ENCODE measurements at places on chromosomes 11 and 22.
A peak's percentile ranks its signal among the peaks of the same experiment; 100 is the strongest.

- no peak for DNase-seq
Observed at GRCh38 chr11:94150704-94151685, 22.4 kb downstream of the PANX1 start.

DNA sequence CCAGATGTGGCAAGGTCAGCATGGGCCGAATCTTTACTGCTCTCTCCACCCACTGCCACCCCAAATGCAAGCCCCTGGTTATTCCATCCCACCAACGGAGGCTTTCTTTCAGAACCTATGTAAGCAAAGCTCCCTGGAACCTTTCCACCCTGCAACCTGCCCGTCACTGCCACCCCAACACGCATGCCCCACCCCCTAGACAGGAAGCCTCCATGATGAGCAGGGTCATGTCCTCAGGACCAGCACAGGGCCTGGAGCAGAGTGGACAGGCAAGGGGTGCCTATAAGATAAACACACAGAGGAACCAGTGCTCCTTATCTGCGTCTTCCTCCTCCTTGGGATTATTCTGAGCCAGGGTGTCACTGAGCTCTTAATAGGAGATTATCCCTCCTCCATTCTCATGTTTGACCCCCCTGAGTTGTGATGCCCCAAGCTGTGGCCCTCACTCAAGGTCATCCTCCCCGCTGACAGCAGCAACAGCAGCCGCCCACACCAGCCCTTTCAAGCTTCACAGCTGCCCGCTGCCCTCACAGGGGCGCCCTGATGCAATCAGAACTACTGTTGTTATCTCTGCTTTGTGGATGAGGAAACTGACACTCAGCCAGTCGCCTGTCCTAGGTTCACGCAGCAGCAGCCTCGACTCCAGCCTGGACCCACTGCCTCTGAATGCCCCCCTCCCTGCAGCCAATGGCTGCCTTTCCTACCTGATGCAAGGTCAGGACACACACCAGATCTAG lies 647.3 kb downstream of the TBC1D22A start:
- DNase-seq, result no peak

DNA sequence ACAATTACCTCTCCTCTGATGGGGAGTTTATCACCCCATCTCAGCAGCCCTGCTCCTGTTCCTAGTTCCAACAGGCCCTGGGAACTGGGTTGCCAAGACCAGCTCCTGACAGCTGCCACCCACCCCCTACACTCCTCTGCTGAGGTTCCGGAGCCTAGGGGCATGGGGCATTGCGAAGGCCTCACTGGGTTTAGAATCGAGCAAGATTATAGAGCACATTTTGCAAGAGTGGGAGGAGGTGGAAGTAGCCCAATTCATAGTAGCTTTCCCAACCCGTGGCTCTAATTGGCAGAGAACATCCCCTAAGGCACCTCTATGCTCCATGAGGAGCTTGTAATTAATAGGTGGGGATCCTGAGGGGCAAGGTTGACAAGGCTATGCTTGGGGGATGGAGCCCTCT lies 23.0 kb downstream of the MYEOV start:
- no peak for DNase-seq

DNA sequence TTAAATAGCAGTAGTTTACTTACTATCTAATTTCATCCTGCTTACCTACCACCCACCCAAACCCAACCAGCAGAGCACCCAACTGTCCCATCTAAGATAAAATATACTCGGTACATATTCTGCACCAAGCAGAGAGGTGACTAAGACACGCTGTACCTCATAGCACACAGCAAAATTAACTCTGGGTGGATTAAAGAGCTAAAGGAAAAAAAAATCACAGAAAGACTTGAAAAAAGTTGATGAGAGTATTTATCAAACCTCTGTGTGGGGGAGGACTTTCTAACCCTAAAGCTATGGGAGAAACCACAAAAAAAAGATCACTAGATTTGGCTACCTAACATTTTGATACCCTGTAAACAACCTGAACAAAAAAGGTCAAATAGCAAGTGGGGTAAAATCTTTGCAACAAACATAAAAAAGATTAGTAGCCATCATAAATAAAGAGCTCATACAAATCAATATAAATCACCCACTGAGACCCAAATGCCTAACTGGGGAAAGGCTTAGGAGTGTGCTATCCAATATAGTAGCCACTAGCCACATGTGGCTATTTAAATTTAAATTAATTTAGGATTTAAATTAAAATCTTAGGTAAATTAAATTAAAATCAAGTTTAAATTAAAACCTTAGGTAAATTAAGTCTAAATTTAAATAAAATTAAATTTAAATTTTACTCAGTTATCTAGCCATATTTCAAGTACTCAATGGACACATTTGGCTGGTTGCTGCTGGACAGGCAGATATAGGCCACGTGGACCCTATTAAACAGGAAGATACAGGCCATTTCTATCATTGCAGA lies 25.6 kb upstream of the CD5 start:
- no peak for DNase-seq

DNA sequence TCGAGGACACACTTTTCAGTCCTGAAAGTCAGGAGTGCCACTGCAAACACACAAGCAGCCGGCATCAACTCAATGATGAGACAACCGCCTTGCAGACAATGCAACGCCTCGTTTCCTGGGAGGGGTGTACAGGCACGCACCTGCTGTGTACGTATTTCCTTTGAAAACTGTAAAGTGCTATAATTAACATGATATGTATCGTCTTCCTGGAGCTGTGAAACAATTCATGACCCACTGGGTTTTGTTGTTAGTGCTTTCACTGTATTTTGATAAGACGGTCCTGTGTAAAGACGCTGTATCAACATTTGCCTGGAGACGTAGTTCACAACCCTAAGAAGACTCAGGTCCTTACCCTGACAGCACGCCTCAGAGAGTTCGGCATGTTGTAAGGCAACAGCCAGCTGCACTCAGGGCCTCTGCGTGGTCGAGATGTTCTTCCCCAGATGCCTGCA lies 105.7 kb upstream of the ANO1 start:
- DNase-seq, result no peak

DNA sequence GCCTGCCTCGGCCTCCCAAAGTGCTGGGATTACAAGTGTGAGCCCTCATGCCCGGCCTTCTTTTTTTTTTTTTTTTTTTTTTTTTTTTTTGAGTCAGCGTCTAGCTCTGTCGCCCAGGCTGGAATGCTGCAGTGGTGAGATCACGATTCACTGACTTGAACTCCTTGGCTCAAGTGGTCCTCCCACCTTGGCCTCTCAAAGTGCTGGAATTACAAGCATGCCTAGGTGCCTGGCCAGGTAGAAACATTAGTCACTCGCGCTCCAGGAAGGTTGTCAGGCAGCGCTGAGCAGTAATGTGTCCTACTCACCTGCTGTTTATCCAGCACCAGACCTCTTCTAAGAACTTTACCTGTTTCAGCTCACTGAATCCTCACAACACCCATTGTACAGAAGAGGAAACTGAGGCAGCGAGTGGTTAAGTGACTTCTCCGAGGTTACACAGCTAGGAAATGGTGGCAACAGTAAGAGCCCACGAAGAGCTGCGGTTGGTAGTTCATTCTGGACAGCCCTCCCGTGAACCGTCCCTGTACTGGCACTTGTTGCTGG lies 496 bp upstream of the CST6 start:
- no peak for DNase-seq

DNA sequence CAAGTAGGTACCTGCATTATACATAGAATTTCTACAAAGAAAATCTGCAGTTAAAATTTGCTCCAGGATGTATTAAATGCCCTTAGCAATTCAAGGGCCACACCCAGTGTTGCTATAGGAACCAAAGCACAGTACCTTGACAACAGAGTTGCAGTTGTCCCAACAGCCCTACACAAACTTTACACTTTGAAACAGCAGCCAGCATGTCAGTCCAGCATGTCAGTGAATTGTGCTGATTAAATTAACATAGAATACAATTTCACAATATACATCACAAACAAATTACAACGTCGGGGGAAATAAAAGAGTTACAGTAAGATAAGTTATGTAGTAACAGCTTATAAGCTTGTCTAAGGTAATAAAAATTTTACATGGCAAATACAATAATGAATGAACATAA lies 389.2 kb downstream of the SOX6 start:
- no peak for DNase-seq

- DNase-seq, result no peak
Observed at GRCh38 chr22:26494506-26494905, 10.8 kb downstream of the SRRD start.

DNA sequence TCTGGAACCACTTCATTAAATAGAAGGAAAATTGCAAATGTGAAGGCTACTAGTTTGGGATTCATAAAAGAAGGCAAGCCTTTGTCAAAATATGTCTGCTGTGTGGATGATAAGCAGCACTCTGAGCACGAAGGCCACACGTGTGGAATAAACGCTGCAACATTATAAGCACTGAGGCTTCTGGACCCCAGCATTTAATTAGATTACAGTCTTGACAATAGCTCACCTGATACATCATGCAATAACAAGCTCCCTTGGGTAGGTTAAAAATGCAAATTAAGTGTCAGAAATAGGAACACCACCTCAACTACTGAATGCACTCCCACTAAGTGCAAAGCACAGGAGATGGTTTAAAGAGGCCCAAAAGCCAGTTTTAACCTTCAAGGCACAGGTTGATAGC lies 179.3 kb downstream of the LARGE1 start:
- no peak for DNase-seq

- DNase-seq, result no peak
Observed at GRCh38 chr22:40547729-40548143, 88.8 kb downstream of the MRTFA start.

GRCh38 chr11:33390944-33391892 lies 134.0 kb downstream of the HIPK3 start:
- no peak for DNase-seq

DNA sequence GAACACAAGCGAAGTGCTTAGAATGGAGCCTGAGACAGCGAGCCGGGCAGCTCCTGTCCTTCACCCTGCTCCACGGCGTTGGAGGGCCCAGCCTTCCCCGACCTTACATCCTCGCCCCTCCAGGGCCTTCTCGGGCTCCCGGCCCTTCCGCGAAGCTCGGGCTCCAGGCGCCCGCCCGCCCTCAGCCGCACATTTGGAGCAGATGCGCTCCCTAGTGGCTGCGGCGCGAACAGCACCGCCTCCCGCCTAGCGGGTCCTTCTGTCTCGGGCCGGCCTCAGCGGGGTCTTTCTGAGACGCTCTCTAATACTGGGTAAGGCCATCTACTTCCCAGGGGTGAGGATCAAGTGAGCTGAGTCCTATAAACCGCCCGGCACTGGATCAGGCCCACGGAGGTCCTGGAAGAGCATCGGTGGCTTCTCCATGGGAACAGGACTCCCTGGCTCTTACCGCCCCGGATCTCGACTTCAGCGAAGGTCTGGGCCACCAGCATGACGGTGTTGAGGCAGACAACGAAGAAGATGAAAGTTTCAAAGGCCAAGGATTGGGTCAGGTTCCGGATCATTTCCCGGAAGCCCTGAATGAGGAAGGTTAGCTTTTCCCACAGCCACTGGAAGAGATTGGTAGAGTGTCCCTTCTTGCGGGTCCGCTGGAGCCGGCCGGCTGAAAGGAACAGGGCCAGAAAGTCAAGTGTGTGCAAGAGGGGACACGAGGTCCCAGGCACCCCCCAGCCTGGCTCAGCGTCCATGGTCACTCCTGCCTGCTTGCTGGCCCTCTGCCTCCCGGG lies 3.7 kb downstream of the CATSPER1 start:
- DNase-seq, result peak; percentile 63

DNA sequence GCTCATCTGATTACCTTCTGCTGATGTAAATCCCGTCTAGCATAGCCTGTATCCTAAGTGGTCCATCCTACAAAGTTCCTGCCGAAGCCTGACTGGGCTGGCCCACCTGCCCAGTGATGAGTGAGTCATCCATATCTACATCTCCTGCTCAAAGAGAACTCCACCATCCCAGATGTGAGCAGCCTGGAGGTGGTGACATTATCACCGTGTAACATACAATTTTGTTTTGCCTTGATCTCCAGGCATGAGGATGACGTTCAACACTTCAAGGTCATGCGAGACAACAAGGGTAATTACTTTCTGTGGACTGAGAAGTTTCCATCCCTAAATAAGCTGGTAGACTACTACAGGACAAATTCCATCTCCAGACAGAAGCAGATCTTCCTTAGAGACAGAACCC lies 5.6 kb downstream of the TMA7B start:
- no peak for DNase-seq

- DNase-seq, result no peak
Observed at GRCh38 chr11:65852508-65853245, 5.3 kb downstream of the CFL1 start.

DNA sequence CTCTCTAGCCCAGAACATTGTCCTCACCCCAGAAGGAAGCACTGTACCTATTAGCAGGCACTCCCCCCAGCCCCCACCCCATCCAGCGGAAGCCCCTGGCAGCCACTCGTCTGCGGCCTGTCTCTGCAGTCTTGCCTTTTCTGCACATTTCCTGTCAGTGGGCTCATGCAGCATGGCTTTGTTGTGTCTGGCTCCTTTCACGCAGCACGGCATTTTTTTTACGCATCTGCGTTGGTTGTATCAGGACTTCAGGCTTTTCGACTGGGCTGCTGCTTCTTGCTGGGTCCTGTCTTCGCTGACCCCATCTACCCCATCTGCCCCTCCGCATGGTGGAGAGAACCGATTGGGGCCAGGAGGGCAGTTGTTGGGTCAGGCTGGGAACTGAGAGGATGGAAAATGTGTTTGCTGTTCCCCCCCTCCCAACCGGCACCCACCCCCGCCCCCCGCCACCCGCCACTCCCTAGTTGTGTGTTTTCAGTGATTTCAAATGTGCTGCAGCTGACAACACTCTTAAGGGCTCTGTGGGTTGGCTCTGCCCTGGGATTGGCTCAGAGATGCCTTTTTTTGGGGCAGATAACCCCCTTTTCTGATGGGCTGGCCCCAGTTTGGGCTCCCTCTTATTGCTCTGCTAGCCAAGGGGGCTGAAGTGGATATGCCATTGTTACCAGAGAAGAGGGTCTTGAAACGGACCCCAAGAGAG lies 110.0 kb downstream of the KIAA1671 start:
- DNase-seq, result no peak
